ENCODE measurements at places on chromosomes 4 and X. TPM values are rescaled to one million over a fixed set of nuclear protein-coding genes. Genes with fewer than 3 reads are reported as not detected.
A peak's percentile ranks its signal among the peaks of the same experiment; 100 is the strongest.

Gene PDLIM3
- polyA plus RNA-seq = 0.51 TPM

Gene GYG2
- polyA plus RNA-seq = 1.2 TPM

Gene CSAG3
- not detected for polyA plus RNA-seq

Gene PRPS2
- polyA plus RNA-seq = 21.1 TPM

Gene HHIP
- 0.06 TPM for polyA plus RNA-seq

Gene VCX3A
- not detected for polyA plus RNA-seq

Gene SATL1
- polyA plus RNA-seq = not detected

DNA sequence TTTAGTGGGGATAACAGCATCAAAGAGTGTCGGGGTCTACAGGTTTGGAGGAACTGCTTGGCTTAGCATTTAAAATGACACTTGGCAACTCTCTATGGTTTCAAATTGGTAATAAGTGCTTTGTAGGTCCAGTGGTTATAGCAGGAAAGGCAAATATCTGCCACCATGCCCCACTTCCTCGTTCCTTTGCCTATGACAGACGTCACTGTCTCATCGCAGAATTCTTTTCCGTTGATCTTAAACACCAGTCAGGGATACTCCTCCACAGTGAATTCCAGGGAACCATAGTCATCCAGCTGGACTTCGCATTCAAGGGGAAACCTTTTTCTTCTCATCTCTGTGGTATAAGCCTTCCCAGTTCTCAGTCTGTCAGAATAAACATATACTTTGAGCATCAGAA lies 319.1 kb downstream of the GPAT3 start:
- DNase-seq = peak; percentile 95

GRCh38 chr4:160129439-160129838 lies 1026.6 kb downstream of the RAPGEF2 start:
- no peak for DNase-seq

DNA sequence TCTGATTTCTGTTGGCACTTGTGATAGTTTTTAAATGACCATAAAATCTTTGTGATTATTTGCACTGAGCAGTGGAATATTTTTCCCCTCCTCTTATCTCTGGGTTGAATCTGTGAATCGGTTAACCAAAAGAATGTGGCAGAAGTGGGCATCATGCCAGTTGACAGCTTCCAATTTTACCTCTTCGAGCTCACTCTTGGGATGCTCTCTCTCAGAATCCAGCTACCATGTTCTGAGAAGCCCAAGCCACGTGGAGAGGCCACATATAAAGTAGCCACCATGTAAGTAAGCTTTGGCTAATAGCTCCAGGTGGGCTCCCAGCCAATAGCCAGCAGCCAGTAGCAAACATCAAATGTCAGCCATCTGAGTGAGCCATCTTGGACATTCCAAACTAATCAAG lies 12.9 kb upstream of the WDR19 start:
- no peak for DNase-seq

DNA sequence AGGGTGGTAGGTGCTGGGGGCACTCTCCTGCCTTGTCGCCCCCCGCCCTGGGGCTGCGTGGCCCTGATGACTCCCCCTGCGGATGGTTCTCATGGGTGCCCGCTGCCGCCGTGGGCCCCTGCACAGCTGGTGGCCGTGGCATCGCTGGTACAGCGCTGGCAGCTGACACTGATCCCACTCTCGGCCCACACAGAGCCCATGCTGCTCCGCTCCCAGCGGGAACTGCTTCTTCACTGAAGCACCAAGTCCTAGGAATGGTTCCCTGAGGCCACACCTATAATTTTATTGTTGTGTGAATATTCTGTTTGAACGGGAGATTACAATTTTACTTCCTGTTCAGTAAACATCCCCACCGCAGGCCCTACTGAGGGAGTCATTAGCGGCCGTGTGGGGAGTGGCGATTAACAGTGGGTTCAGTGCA lies 138.6 kb upstream of the NKX1-1 start:
- no peak for DNase-seq

DNA sequence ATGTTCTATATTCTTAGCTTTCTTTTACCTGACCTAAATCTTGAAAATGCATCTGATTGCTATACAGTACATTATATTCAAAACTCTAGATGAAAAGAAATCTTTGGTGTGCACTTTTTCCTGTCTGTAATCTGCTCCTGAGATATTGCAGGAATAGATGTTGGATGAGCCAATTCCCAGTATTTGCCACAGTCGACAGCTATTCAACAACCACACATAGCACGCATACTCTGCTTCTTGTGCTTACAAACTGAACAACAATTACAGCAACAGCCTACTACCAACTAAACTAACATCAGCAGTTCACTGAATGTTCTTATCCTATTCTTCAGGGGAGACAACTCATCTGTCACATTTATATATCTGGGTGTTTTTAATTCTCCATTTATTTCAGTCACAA lies 573.9 kb upstream of the GRID2 start:
- no peak for DNase-seq

GRCh38 chrX:10854594-10854993 lies 234.2 kb upstream of the MID1 start:
- no peak for DNase-seq

GRCh38 chr4:80361329-80361900 lies 25.9 kb downstream of the CFAP299 start:
- peak; percentile 58 for DNase-seq

GRCh38 chr4:114103908-114104307 lies 124.5 kb upstream of the ARSJ start:
- DNase-seq = no peak

DNA sequence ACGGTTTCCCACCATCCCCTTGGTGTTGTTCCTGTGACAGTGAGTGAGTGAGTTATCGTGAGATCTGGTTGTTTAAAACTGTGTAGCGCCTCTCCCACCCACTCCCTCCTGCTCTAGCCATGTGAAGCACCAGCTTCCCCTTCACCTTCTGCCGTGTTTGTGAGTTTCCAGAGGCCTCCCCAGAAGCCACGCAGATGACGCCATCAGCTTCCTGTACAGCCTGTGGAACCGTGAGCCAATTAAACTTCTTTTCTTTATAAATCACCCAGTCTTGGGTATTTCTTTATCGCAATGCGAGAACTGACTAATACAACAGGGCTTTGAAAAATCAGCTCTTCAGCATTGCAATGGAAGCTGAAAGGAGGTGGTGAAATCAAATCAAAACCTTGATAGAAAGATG lies 50.0 kb downstream of the FGFBP1 start:
- DNase-seq = no peak

Data from GM23248 (cell line).